ENCODE measurements at places on chromosomes 3 and 15. TPM values are rescaled to one million over a fixed set of nuclear protein-coding genes. Genes with fewer than 3 reads are reported as not detected.

The NAA50 gene
- total RNA-seq = 131 TPM

The CHCHD6 gene
- total RNA-seq = 10.3 TPM

The SMCO1 gene
- total RNA-seq = not detected

The CYP1A1 gene
- total RNA-seq = 2.5 TPM

The ZCWPW2 gene
- 1.5 TPM for total RNA-seq

The CILP gene
- 40.4 TPM for total RNA-seq

The GABRR3 gene
- not detected for total RNA-seq
